ENCODE measurements at places on chromosomes 5 and 9.

GRCh38 chr5:31283326-31283725 lies 89.8 kb downstream of the CDH6 start:
- no peak for DNase-seq

DNA sequence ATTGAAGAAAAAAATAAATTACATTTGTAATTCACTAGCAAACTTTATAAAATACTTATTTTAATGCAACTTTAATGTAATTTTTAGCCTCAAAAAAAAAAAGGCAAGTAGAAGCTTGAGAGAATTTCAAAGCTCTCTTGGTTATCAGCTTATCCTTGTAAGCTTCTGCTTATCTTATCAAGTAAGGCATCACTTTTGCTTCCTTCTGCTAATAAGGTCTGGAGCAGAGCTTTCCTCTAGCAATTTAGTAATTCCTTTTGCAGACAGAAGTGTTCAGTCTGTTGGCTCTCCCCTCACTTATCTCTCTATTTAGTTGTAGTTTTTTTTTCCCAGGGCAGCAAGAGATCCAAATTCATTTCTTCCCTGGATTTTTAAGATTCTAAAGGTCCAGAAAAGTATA lies 525.0 kb downstream of the ISL1 start:
- DNase-seq, result no peak

DNA sequence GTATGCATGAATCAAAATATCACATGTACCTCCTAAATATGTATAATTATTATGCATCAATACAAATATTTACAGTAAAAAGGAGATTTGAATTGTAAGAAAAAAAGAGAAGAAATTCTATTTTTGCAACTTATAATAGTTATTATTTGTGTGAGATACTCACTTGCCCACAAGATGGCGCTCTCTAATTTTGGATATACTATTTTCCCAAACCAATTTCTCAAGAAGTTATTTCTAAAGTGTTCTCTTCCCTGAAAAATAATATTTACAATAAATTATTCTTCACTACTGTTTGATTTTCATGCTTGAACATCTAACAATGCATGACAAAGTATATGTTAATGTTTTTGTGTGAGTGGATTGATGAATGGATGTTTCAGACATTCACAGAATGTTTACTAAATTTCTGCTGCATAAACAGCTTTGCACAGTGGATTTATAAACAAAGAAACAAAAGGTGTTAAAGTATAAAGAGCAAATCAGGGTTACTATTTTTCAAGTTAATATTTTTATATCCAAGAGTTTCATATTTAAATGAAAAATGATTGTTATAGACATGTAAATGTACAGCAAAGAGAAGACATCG lies 503.4 kb downstream of the PDE4D start:
- DNase-seq, result peak; percentile 35

GRCh38 chr5:150159741-150160179 lies 4.1 kb upstream of the PDGFRB start:
- DNase-seq, result no peak

GRCh38 chr5:89972901-89973300 lies 436.7 kb downstream of the CETN3 start:
- no peak for DNase-seq

GRCh38 chr9:126429190-126429589 lies 102.6 kb downstream of the MVB12B start:
- no peak for DNase-seq

- no peak for DNase-seq
Observed at GRCh38 chr5:75536694-75537360, 25.1 kb downstream of the POLK start.

- DNase-seq, result no peak
Observed at GRCh38 chr5:124683917-124684555, 62.4 kb downstream of the ZNF608 start.

- DNase-seq, result no peak
Observed at GRCh38 chr5:96657068-96657467, 5.1 kb upstream of the CAST start.

GRCh38 chr5:13860146-13860545 lies 84.3 kb downstream of the DNAH5 start:
- DNase-seq, result no peak

GRCh38 chr5:163385271-163385670 lies 52.1 kb upstream of the CCNG1 start:
- no peak for DNase-seq

- no peak for DNase-seq
Observed at GRCh38 chr9:16316456-16316855, 554.0 kb downstream of the BNC2 start.

DNA sequence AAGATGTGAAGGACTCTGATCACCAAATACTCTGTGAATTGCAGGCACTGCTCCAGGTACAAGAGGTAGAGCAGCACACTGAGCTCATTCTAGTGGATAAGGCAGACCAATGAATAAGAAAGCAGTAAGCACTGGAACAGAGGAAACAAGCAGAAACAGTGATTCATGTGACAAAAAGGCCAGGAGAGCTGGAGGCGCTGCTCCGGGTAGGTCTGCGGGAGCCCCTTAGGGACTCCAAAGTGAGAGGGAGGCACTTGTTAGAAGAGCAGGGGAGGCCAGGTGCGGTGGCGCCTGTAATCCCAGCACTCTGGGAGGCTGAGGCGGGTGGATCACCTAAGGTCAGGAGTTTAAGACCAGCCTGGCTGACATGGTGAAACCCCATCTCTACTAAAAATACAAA lies 231.6 kb upstream of the NFIL3 start:
- DNase-seq, result no peak

- no peak for DNase-seq
Observed at GRCh38 chr5:96387616-96388015, 45.4 kb downstream of the PCSK1 start.

DNA sequence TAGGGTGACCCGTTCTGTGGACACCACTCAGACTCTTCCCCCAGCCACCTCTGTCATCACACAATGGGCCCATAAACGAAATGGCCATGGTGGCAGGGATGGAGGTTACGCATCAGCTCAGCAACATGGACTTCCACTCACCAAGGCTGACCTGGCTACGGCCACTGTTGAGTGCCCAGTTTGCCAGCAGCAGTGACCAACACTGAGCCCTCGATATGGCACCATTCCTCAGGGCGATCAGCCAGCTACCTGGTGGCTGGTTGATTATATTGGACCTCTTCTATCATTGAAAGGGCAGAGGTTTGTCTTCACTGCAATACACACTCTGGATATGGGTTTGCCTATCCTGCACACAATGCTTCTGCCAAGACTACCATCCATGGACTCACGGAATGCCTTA lies 21.1 kb downstream of the MTMR12 start:
- no peak for DNase-seq

GRCh38 chr9:115350548-115350947 lies 232.6 kb upstream of the TNC start:
- no peak for DNase-seq

DNA sequence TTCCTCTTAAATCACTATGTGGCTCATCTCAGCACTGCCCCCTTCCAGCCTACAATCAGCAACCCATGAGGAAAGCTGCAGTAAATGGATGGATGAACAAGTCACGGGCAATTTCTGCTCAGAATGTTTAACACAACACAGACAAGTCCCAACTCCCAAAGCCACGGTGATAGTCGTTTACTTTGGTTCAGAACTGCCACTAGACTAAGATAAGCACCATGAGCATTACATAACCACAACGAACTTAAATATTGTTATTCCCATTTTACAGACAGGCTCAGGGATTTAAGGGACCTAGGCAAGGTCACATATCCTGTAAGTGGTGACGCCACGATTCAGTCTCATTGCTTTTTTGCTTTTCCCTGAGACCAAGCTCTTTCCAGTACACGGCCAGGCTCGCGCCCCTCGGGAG lies 2.0 kb upstream of the SMIM27 start:
- no peak for DNase-seq

GRCh38 chr9:16521868-16522411 lies 348.5 kb downstream of the BNC2 start:
- DNase-seq, result no peak

DNA sequence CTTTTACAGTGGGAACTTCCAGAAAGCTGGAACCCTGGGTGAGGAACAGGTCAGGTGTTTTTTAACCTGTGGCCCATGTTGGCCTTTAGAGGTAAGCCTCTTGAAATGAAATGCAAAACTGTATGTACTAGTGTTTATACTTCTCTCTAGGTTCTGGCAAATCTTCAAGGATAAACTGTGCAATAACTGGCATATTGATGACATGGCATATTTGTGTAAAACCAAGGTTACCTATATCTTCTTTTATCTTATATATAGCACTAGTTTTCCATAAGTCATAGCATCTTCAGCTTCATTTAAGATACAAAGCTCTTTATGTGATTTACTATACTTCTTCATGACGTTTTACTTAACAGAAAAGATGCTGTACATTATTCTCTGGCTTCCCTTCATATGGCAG lies 7.4 kb upstream of the IARS1 start:
- DNase-seq, result no peak

- DNase-seq, result no peak
Observed at GRCh38 chr9:132164604-132165362, 2.9 kb downstream of the NTNG2 start.

DNA sequence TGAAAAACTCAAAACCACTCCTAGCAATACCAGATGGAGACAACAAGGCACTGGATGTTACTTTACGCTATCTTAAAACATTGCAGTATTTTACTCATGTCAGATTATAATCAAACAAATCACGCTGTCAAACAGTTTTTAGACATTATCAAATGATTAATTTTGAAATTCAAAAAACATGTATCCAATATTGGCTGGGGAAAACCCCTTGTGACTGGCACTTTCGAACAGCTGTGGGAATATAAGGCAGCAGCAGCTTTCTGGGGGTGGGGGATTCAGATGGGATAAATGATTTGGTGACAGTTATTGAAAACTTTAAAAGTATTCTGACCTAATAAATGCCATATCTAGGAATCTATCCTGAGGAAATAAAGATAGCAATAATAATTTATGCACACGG lies 28.7 kb downstream of the ELL2 start:
- DNase-seq, result no peak

DNA sequence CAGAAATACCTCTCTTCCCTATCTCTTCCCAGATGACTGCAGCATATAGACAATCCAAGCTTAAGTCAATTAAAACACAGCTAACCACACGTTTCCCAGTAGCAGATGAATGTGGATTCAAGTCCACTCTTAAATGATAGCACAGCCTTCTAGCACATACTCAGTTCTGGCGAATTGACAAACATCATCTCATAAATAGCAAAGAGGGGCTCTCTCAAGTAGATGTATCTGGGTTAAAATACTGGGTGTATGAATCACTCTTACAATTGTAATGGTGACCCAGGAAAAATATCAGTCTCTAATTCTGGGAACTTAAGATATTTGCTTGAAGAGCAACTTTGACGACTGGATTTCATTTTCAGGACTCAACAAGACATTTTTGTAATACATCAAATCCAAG lies 67.0 kb upstream of the HAPLN1 start:
- no peak for DNase-seq

DNA sequence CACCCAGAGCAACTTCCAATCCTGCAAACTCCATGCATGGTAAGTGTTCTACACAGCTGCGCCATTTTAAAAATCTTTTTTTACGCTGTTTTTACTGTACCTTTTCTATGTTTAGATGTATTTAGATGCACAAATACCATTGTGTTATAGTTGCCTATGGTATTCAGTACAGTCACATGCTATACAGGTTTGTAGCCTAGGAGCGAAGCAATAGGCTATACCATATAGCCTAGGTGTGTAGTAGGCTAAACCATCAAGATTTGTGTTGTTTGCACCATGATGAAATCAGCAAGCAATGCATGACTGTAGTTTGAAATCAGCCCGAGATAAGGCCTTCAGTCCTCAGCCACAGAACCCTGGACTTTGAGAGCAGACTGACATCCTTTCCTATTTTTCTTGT lies 101.2 kb downstream of the LIX1 start:
- DNase-seq, result no peak

DNA sequence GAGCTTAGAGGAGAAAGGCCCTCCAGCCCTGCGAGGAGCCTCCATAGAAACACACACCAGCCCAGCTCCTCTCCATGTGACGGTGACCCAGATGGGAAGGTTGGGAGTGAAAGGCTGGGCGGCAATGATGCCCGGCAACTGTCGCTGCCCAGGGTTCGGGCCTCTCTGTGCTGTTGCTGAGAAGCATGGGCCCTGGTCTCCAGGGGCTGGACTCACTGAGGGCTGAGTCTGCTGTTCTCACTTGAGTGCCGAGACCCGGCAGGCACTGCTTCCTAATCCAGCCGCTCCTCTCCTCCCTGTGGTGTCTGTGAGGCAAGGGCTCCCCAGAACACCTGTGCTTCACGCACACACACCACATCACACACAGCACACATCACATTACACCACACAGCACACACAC lies 493.6 kb downstream of the GADD45G start:
- no peak for DNase-seq

DNA sequence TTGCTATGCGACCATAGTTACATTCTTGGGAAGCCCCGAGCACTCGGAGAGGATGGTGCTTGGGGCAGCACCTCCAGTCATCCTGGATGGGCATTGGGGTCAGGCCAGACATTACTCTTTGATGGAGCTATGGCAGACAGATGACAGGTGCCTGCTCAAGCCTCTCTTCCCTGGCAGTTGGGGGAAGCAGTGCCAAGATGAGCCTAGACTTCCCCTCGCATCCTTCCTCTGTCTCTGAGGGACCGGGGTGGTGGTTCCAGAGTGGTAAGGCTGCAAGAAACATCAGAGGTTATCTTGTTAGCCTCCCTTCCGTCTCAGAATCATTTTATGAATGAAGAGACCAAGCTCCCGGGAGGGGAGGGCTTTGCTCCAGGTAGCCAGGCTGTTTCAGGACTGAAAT lies 2.8 kb upstream of the HMCN2 start:
- no peak for DNase-seq

DNA sequence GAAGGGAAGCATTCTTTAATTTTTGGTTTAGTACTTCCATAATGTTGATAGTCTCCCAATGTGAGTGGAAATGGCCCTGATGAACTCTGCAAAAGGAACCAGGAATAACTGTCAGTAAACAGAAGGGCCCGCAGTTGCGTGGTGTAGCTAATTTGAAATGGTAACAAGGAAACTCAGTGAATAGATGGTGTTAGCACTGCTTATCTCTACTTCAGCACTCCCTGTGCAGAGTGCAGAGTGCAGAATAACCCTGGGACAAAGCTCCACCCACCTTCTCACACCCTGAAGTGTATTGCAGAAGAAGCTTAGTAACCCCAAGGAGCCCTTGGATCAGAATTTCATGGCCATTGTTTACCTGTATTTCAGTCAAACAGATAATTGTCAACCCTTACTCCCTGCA lies 158.9 kb downstream of the PCSK5 start:
- no peak for DNase-seq

DNA sequence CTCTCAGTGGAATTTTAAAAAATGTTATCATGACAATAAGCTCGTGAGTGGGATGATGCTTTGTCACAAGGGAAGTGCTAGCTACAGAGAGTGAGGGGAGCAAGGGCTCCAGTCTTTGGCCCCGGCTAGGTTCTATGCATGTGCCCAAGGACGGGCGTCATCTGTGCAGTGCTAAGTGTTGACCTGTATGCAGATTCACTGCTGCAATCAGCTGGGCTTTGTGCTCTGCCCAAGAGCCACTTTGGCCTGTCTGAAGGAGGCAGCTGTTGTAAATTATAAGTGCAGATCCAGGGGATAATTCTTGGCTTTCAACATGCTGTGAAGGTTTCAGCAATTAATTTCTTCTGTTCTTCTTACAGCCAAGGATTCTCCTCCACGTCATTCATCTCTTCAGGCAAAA lies 268.6 kb downstream of the PSAT1 start:
- no peak for DNase-seq
